ENCODE measurements at places on chromosomes 1 and 21. TPM values are rescaled to one million over a fixed set of nuclear protein-coding genes. Genes with fewer than 3 reads are reported as not detected.

GRCh38 chr1:111734426-111734825 lies 4.8 kb downstream of the INKA2 start:
- peaks cover 46% of the 10 kb centered on the region for H3K4me1 ChIP-seq
- no peak overlapping the region for H3K27ac ChIP-seq
- no peak overlapping the region for H3K4me3 ChIP-seq
- no peaks in the 10 kb centered on the region for H3K27me3 ChIP-seq
- H3K36me3 ChIP-seq: no peaks in the 10 kb centered on the region

DNA sequence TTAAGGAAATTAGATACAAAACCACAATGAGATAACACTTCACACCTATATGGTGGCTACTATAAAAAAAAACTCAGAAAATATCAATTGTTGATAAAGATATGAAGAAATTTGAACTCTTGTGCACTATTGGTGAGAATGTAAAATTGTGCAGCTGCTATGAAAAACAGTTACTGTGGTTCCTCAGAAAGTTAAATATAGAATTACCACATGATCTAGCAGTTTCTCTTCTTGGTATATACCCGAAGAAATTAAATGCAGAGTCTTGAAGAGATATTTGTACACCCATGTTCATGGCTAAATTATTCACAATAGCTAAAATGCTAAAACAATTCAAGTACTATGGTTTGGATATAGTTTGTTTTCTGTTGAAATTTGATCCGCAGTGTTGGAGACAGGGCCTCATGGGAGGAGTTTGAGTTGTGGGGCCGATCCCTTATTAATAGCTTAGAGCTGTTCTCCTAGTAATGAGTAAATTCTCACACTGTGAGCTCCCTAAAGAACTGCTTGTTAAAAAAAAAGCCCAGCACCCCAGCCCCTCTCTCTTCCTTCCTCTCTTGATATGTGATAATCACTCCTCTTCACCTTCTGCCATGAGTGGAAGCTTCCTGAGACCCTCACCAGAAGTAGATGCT lies 1412.1 kb downstream of the PLA2G4A start:
- H3K27me3 ChIP-seq: no peaks in the 10 kb centered on the region
- H3K27ac ChIP-seq: no peak overlapping the region
- H3K4me3 ChIP-seq: no peak overlapping the region
- DNase-seq: no peak
- H3K36me3 ChIP-seq: no peaks in the 10 kb centered on the region

CFH gene
- total RNA-seq: 2.2 TPM

- H3K27me3 ChIP-seq: no peaks in the 10 kb centered on the region
- H3K4me3 ChIP-seq: no peak overlapping the region
- no peak overlapping the region for H3K27ac ChIP-seq
- H3K36me3 ChIP-seq: peaks cover 13% of the 10 kb centered on the region
These were observed 64.8 kb downstream of the APP start for GRCh38 chr21:26105819-26106218.

DNA sequence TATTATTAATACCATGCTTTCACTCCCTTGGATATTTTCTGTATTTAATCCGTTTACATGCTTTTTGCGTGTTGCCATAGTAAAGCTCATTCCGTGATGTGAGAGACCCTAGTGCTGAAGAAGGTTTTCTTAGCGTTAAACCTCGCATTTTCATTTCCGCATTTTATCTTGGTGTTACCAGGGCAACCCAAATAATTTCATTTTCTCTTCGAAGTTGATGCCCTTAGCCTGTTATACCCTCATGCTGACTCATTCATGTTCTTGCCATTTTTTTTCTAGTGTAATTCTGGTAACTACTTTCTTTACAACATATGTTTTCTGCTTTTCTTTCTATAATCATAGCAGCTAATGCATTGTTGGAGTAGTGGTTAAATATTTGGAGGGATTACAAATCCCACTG lies 37.2 kb downstream of the LRRC8C start:
- no peaks in the 10 kb centered on the region for H3K36me3 ChIP-seq
- no peak for DNase-seq
- H3K27ac ChIP-seq: no peak overlapping the region
- H3K27me3 ChIP-seq: no peaks in the 10 kb centered on the region
- no peaks in the 10 kb centered on the region for H3K4me1 ChIP-seq

OR2T27 gene
- not detected for total RNA-seq

DNA sequence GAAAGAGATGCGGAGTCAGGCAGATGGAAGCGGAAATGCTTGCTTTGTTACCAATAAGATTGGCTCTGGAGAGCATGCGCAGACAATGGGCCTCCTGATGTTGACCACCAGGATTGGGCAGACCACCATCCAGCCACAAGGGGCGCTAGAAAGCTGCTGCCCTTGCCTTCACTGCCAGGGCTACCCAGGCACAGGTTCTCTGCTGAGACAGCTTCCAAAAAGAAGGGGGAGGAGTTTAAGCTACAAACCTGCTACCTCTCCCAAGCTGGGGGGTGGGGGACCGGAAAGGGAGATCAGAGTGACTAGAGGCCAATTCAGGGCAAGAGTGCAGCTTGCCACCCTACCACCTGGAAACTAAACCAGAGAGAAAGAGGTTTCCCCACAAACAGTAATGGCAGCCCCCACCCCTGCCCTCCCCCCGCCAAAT lies 369.7 kb downstream of the RRAGC start:
- peak overlapping the region; percentile 17 for H3K27ac ChIP-seq
- H3K36me3 ChIP-seq: no peaks in the 10 kb centered on the region
- no peaks in the 10 kb centered on the region for H3K27me3 ChIP-seq
- peak; percentile 64 for DNase-seq

RNF207 gene
- 6.4 TPM for total RNA-seq

FALEC gene
- not detected for total RNA-seq

FAM163A gene
- not detected for total RNA-seq

DNA sequence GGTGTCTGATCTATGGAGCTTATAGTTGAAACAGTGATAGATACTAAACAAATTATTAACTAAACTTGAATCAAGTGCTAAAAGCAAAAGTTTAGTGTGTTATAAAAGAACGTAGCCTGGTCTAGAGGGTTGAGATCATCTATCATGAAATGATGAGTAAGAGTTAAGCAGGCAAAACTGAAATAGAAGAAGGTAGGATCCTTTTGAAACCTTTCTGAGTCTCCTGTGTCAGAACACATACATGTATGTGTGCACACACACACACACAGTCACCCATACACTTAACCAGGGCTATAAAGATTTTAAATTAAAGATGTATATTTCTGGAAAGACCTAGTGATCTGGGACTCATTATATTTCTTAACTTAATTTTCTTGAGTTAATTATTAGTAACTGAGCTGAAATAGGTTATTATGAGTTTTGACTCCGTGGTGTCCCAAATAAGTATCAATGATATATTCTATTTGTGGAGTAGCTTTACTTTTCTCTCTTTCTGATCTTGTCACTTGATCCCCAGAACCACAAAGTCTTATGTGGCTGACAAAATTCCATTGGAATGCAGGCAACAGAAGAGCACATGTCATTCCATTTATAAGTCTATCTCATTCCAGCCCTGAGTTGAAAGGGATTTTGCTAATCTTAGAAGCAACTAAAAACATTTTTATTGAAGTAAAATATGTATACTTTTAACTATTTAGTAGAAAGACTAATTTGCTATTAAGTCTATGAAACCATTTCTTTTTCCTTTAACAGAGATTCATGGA lies 70.7 kb downstream of the PRRX1 start:
- H3K36me3 ChIP-seq: no peaks in the 10 kb centered on the region
- DNase-seq: no peak
- H3K27ac ChIP-seq: no peak overlapping the region
- no peak overlapping the region for H3K4me3 ChIP-seq
- H3K27me3 ChIP-seq: peaks cover 52% of the 10 kb centered on the region
- H3K4me1 ChIP-seq: no peaks in the 10 kb centered on the region

ARHGEF10L gene
- total RNA-seq: 3.3 TPM

DNA sequence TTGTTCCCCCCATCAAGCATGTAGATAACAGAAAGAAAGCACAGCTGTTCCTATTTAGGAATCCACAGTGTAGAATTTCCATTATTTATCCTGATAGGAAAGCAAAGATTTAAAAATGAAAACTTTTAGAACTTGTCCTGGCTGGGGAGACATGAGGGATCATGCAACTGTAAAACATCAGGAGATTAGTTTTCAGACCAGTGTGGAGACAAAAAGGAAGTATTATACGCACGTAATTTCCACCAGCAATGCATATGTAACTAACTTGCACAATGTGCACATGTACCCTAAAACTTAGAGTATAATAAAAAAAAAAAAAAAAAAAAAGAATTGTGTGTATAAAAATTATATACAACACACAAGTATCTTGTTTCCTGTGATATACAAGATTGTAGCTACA lies 172.4 kb downstream of the NEGR1 start:
- peak overlapping the region; percentile 8 for H3K4me3 ChIP-seq
- peak; percentile 66 for DNase-seq
- no peaks in the 10 kb centered on the region for H3K36me3 ChIP-seq
- no peaks in the 10 kb centered on the region for H3K27me3 ChIP-seq
- H3K27ac ChIP-seq: peak overlapping the region; percentile 80
- H3K4me1 ChIP-seq: peaks cover 76% of the 10 kb centered on the region

DNA sequence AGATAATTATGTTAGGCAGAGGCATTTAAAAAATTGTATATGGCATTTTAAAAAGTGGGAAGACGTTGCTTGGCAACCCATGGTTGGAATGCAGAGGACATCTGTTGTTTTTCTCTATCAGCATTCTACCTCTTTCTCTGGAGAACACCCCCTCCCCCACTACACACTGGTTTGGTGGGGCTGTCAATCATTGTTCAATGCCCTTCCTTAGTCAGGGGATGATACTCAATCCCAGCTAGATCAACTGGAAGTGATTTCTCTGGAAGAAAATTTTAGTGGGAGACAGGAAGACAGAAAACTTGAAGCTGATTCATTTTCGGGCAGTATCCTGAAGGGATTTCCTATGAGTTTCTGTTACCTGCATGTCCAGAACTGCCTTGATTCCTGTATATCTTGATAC lies 35.7 kb upstream of the CAP1 start:
- no peaks in the 10 kb centered on the region for H3K27me3 ChIP-seq
- no peaks in the 10 kb centered on the region for H3K36me3 ChIP-seq
- H3K4me1 ChIP-seq: no peaks in the 10 kb centered on the region
- H3K4me3 ChIP-seq: no peak overlapping the region
- no peak overlapping the region for H3K27ac ChIP-seq

DNA sequence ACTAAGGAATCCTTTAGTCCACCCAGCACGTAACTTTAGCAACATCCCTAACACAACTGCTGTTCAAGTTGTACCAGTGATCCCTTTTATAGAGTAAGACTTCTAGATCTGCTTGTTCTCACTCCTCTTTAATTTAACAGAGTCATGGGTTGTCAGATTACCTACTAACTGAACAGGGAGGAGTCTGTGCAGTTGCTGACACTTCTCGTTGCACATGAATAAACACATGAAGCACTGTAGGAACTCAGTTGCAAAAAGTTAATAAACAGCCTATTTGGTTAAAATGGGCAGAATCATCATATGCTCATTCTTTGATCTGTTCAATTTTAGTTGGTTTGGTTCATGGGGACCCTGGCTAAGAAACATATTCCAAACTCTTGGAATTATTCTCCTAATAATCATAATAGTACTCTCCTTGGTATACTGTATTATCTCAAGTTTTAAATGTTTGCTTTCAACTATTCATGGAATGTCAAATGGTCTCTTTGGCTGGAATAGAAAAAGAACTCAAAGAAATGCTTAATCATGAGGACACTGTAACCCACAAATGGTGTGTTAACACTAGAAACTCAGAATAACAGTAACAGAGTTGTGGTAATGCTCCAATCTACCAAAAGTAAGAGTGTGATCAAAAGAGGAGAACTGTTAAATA lies 15.6 kb downstream of the PLPPR5 start:
- no peak for DNase-seq
- H3K36me3 ChIP-seq: no peaks in the 10 kb centered on the region
- H3K27ac ChIP-seq: no peak overlapping the region
- H3K27me3 ChIP-seq: no peaks in the 10 kb centered on the region
- no peaks in the 10 kb centered on the region for H3K4me1 ChIP-seq

GRCh38 chr1:170114906-170115305 lies 30.9 kb upstream of the NTMT2 start:
- peak; percentile 54 for DNase-seq
- no peak overlapping the region for H3K27ac ChIP-seq
- no peak overlapping the region for H3K4me3 ChIP-seq
- H3K27me3 ChIP-seq: no peaks in the 10 kb centered on the region
- H3K4me1 ChIP-seq: no peaks in the 10 kb centered on the region

DNA sequence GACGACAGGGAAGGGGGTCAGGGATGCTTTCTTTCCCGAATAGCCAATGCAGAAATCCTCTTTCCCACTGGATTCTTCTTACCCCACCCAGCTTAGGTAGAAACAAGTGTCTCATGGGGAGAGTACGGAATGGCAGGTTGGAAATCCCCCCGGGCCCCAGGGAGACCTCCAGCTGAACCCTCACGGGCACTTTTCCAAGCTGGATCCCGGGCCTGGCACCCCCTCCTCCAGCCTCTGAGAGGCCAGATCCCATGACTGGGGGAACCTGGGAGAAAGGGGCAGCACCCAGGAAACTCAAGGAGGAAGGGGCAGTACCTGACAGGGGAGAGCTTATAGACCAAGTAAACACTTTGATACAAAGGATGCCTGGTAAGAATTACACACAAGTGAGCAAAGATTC lies 1.3 kb downstream of the PKP1 start:
- peak overlapping the region; percentile 96 for H3K27ac ChIP-seq
- H3K4me3 ChIP-seq: peak overlapping the region; percentile 94
- no peaks in the 10 kb centered on the region for H3K27me3 ChIP-seq
- peaks cover 58% of the 10 kb centered on the region for H3K4me1 ChIP-seq
- H3K36me3 ChIP-seq: peaks cover 51% of the 10 kb centered on the region

- H3K36me3 ChIP-seq: no peaks in the 10 kb centered on the region
- H3K27ac ChIP-seq: no peak overlapping the region
- peaks cover 21% of the 10 kb centered on the region for H3K4me1 ChIP-seq
These were observed 12.3 kb downstream of the OR2T11 start for GRCh38 chr1:248622570-248623001.

GRCh38 chr21:44301961-44302406 lies 2.1 kb downstream of the PFKL start:
- DNase-seq: no peak
- H3K27ac ChIP-seq: no peak overlapping the region
- no peaks in the 10 kb centered on the region for H3K27me3 ChIP-seq
- no peak overlapping the region for H3K4me3 ChIP-seq

- H3K27ac ChIP-seq: no peak overlapping the region
- H3K36me3 ChIP-seq: no peaks in the 10 kb centered on the region
- DNase-seq: no peak
- peaks cover 7% of the 10 kb centered on the region for H3K27me3 ChIP-seq
- H3K4me3 ChIP-seq: no peak overlapping the region
These were observed 95.5 kb upstream of the CD34 start for GRCh38 chr1:208006258-208006920.

GRCh38 chr1:49102752-49103151 lies 326.1 kb upstream of the BEND5 start:
- no peaks in the 10 kb centered on the region for H3K4me1 ChIP-seq
- H3K27ac ChIP-seq: no peak overlapping the region
- H3K4me3 ChIP-seq: no peak overlapping the region

- H3K4me3 ChIP-seq: no peak overlapping the region
- no peak overlapping the region for H3K27ac ChIP-seq
- DNase-seq: no peak
- peaks cover 18% of the 10 kb centered on the region for H3K27me3 ChIP-seq
- no peaks in the 10 kb centered on the region for H3K4me1 ChIP-seq
- H3K36me3 ChIP-seq: no peaks in the 10 kb centered on the region
These were observed 131.7 kb upstream of the USH2A start for GRCh38 chr1:216554934-216555333.
